ENCODE measurements at places on chromosomes 7 and 10. TPM values are rescaled to one million over a fixed set of nuclear protein-coding genes. Genes with fewer than 3 reads are reported as not detected.
A peak's percentile ranks its signal among the peaks of the same experiment; 100 is the strongest.

Gene MBLAC1
- total RNA-seq: 3.1 TPM

Gene CFAP58
- total RNA-seq: 0.19 TPM

Gene PGAM2
- 31.0 TPM for total RNA-seq

DNA sequence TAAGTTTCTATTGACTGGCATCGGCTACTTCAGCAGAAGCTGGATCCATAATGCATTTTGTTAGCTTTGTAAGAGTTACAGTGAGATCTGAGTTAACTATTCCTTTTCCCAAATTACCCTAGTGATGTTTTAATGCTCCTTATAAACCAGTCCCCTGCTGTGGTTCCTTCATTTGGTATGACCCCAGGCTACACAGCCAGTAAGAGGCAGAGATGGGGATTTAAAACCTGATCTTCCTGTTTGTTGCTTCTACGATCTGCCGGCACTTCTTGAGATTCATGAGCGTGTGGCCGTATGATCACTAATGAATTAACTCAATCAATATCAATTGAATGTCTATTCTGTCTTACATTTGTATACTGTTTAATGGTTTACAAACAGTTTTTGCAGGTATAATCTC, 86.1 kb downstream of the CACNB2 start:
- H3K36me3 ChIP-seq: no peaks in the 10 kb centered on the region
- no peak for DNase-seq
- no peak overlapping the region for H3K4me3 ChIP-seq
- no peak overlapping the region for H3K27ac ChIP-seq

DNA sequence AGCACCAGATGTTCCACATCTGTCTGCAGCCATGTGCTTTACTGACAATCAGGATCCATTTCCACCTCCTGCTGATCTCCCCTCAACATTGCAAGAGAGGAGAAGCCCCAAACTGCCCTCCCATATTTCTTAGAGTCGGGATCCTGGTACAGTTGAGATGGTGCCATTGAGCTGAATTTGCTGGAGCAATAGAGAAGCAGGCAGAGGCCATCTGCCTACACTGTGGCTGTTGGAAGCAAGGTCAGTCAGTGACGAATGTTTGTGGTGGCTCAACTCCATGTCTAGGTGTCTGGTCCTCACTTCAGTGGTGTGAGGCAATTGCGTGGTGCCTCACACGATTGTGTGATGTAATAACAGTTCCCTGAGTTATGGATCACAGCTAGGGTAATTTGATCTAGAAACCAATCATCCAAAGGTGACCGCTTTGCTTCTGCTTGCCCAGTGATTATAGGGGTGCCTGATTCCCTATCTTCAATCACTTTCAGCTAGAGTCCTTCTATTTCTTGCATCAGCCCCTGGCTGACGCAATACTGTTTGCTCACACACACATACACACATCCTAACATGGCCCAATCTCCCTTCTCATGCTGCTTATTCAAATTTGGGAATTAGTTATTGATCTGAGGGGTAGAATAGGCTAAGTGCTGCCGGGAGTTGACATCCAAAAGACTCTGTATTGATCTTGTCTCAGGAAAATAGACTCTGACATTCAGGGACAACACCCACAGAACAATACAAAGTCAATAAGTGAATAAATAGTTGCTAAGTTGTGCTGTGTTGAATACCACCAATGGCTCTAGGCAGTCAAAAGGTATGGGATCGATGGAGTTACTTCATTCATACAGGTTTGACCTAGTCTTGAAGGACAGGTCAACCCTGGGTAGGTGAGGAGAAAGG, 46.1 kb upstream of the SLC35B4 start:
- no peak overlapping the region for H3K27ac ChIP-seq
- H3K4me1 ChIP-seq: no peaks in the 10 kb centered on the region
- no peaks in the 10 kb centered on the region for H3K36me3 ChIP-seq
- DNase-seq: no peak

DNA sequence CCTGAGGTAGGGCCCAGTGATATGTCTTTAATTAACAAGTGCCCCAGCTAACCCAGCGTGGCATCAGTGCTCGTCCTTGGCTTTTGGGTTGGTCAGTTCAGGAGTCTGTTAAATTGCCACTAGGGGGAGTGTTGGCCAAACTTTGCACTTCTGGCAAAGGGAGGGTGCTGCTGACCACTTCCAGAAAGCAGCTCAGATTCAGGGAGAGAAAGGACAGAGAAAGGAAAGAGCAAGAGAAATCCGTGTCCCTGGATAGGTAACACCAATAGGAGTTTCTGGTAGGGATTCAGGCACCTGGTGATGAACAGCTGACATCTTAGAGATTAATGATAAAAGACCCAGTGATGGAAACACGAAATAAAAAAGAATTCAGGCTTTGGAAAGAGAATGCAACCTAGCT, 243.1 kb upstream of the AOAH start:
- no peak overlapping the region for H3K4me3 ChIP-seq
- H3K27ac ChIP-seq: no peak overlapping the region
- H3K36me3 ChIP-seq: no peaks in the 10 kb centered on the region
- H3K4me1 ChIP-seq: no peaks in the 10 kb centered on the region
- no peaks in the 10 kb centered on the region for H3K27me3 ChIP-seq
- DNase-seq: no peak

GRCh38 chr7:10122551-10123100, 851.0 kb upstream of the PHF14 start:
- no peaks in the 10 kb centered on the region for H3K36me3 ChIP-seq
- H3K27ac ChIP-seq: no peak overlapping the region
- no peak for DNase-seq
- H3K4me3 ChIP-seq: no peak overlapping the region
- no peaks in the 10 kb centered on the region for H3K4me1 ChIP-seq
- no peaks in the 10 kb centered on the region for H3K27me3 ChIP-seq

DNA sequence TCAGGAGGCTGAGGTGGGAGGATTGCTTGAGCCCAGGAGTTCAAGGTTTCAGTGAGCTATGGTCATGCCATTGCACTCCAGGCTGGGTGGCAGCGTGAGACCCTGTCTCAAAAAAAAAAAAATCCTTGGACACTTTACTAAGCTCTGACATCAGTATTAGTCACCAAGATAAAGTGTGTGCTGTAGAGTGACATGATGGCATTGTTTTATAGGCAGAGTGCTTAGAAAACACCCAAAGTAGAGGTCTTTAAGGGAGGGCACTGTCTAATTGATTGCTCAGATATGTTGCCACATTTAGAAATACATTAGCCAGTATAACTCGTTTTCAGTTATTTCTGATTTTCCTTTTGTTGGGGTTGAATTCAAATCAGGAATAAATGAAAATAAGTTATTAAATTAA, 235.9 kb downstream of the REEP3 start:
- DNase-seq: no peak
- H3K36me3 ChIP-seq: no peaks in the 10 kb centered on the region
- H3K27me3 ChIP-seq: no peaks in the 10 kb centered on the region

DNA sequence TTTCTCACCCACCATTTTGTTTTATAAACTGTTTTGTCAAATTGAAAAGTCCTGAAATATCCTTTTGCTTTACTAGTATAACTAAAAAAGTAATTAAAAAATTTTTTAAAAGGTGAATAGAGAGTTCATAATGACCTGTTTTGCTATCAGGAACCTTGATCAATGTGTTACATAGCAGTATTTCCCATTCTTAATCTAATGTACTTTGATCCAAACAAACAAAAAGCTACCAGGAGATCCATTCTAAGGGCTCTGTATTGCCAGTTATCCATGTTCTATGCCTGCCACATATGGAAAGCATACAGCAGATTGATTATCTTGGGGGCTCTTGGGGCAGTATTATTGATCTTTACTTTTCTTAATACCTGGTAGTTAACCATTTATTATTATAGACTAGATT, 32.1 kb downstream of the ZMYND11 start:
- DNase-seq: no peak
- H3K27ac ChIP-seq: no peak overlapping the region
- H3K4me1 ChIP-seq: no peaks in the 10 kb centered on the region
- H3K4me3 ChIP-seq: no peak overlapping the region
- H3K27me3 ChIP-seq: no peaks in the 10 kb centered on the region

DNA sequence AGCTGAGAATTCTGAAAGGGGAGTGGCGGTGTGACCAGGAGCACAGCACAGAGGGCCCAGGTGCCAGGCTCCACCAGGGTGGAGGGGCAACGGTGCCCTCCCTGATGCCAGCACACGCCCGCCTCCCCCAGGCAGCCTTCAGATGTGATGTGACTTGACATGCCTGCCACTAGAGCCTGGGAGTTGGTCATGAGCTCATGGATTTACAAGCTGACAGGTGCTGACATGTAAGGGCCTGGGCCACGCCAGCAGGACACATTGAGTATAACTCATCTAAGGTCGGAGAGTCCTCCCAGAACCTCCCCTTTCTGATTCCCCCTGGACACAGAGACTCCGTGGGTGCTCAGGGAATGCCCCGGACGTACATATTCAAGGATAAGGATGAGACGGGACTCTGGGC, 74.2 kb downstream of the LSM5 start:
- no peaks in the 10 kb centered on the region for H3K36me3 ChIP-seq
- no peak for DNase-seq
- no peaks in the 10 kb centered on the region for H3K4me1 ChIP-seq
- H3K4me3 ChIP-seq: no peak overlapping the region

DNA sequence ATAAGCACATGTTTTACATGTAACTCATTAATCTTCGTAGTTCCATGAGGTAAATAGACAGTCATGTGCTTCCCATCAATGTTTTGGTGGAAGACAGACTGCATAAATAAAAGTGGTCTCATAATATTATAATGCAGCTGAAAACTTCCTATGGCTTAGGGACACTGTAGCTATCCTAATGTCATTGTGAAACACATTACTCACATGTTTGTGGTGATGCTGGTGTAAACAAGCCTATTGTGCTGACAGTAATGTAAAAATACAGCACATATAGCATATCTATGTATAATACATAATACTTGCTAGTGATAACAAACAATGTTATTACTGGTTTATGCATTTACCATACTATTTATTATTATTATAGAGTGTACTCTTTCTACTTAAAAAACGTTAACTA, 37.2 kb upstream of the PLXDC2 start:
- DNase-seq: no peak
- H3K4me1 ChIP-seq: no peaks in the 10 kb centered on the region
- H3K4me3 ChIP-seq: no peak overlapping the region
- no peak overlapping the region for H3K27ac ChIP-seq
- H3K36me3 ChIP-seq: no peaks in the 10 kb centered on the region

GRCh38 chr7:155927905-155928304, 115.6 kb upstream of the SHH start:
- H3K4me3 ChIP-seq: no peak overlapping the region
- no peaks in the 10 kb centered on the region for H3K4me1 ChIP-seq
- H3K27ac ChIP-seq: no peak overlapping the region
- no peaks in the 10 kb centered on the region for H3K36me3 ChIP-seq
- no peaks in the 10 kb centered on the region for H3K27me3 ChIP-seq

- H3K36me3 ChIP-seq: no peaks in the 10 kb centered on the region
- DNase-seq: no peak
- H3K4me1 ChIP-seq: no peaks in the 10 kb centered on the region
- H3K27me3 ChIP-seq: no peaks in the 10 kb centered on the region
Measured at GRCh38 chr10:129272176-129272575, 194.9 kb upstream of the MGMT start.

- H3K27me3 ChIP-seq: peaks cover 87% of the 10 kb centered on the region
- H3K4me1 ChIP-seq: no peaks in the 10 kb centered on the region
- H3K27ac ChIP-seq: no peak overlapping the region
- H3K4me3 ChIP-seq: no peak overlapping the region
- DNase-seq: no peak
Measured at GRCh38 chr10:100727808-100728207, 17.6 kb upstream of the PAX2 start.

GRCh38 chr7:3616306-3616705, 315.3 kb downstream of the SDK1 start:
- no peak overlapping the region for H3K27ac ChIP-seq
- no peak overlapping the region for H3K4me3 ChIP-seq
- no peaks in the 10 kb centered on the region for H3K27me3 ChIP-seq
- H3K4me1 ChIP-seq: no peaks in the 10 kb centered on the region
- H3K36me3 ChIP-seq: no peaks in the 10 kb centered on the region

- H3K4me3 ChIP-seq: no peak overlapping the region
- peaks cover 6% of the 10 kb centered on the region for H3K36me3 ChIP-seq
- H3K4me1 ChIP-seq: peaks cover 20% of the 10 kb centered on the region
- no peaks in the 10 kb centered on the region for H3K27me3 ChIP-seq
- no peak for DNase-seq
- no peak overlapping the region for H3K27ac ChIP-seq
Measured at GRCh38 chr10:17652585-17652984, 8.6 kb downstream of the STAM start.

DNA sequence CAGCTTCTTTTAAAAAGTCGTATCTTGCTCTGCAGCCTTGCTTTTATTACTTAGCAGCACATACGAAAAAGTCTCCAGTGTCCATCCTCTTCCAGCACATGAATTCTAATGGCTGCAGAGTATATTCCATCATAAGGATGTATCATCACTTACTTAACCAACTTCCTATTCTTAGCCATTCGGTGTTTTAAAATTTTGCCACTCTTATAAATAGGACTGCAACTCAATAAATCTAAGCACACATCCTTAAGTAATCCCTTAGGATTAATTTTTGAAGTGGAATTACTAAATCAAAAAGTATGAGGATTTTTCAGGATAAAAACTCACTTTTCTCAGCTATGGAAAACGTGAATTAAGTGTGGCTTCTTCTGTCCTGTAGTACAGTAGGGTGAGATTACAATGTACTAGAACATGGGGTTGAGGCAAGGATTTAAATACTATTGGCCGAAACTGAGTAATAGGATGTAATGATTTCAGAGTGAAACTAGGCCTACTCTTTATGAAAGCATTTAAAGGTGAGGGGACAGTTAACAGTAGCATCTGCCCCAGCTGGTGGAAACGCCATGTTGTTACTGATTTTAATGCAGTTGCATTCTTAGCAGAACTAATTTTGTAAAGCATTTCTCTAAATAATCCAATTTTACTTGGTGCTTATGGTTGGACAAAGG, 1035.5 kb downstream of the LRMDA start:
- no peaks in the 10 kb centered on the region for H3K36me3 ChIP-seq
- no peak overlapping the region for H3K4me3 ChIP-seq
- no peak for DNase-seq
- H3K27me3 ChIP-seq: no peaks in the 10 kb centered on the region

GRCh38 chr7:99143521-99143852, 421 bp downstream of the SMURF1 start:
- peak overlapping the region; percentile 97 for H3K27ac ChIP-seq
- peaks cover 8% of the 10 kb centered on the region for H3K4me1 ChIP-seq
- H3K27me3 ChIP-seq: no peaks in the 10 kb centered on the region
- H3K4me3 ChIP-seq: peak overlapping the region; percentile 32
- no peaks in the 10 kb centered on the region for H3K36me3 ChIP-seq

DNA sequence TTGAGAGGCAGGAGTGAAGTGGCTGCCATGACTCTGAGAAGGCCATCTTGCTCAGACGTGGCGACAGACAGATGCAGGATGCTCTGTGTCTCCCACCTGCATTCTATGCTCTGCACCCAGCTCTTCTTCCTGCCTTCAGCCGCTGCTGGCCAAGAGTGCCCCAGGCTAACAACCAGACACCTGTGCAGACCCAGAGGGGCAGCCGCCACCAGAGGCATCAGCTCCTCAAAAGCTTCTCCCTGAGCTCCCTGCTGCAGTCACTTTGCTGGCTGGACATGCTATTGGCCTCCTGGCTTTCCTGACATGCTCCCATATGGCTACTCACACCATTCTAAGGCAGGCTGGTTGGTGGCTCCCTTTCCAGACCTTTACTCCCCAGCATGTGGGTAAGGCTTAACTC, 70.6 kb upstream of the GRB10 start:
- H3K36me3 ChIP-seq: no peaks in the 10 kb centered on the region
- H3K4me3 ChIP-seq: no peak overlapping the region
- DNase-seq: no peak
- no peaks in the 10 kb centered on the region for H3K27me3 ChIP-seq
- H3K4me1 ChIP-seq: no peaks in the 10 kb centered on the region
- no peak overlapping the region for H3K27ac ChIP-seq

GRCh38 chr7:47338026-47338425, 243.9 kb downstream of the TNS3 start:
- no peak overlapping the region for H3K4me3 ChIP-seq
- H3K27ac ChIP-seq: no peak overlapping the region
- H3K27me3 ChIP-seq: no peaks in the 10 kb centered on the region
- DNase-seq: no peak
